ENCODE measurements at places on chromosomes 16 and 17.
A peak's percentile ranks its signal among the peaks of the same experiment; 100 is the strongest.

DNA sequence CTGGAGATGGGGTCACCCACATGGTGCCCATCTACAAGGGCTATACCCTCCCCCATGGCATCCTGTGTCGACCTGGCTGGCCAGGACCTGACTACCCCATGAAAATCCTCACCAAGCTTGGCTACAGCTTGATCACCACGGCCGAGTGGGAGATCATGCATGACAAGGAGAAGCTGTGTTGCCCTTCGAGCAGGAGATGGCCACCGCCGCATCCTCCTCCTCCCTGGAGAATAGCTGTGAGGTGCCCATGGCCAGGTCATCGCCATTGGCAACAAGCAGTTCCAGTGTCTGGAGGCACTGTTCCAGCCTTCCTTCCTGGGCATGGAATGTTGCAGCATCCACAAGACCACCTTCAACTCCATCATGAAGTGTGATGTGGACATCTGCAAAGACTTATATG lies 5.3 kb upstream of the FLCN start:
- no peak for DNase-seq

DNA sequence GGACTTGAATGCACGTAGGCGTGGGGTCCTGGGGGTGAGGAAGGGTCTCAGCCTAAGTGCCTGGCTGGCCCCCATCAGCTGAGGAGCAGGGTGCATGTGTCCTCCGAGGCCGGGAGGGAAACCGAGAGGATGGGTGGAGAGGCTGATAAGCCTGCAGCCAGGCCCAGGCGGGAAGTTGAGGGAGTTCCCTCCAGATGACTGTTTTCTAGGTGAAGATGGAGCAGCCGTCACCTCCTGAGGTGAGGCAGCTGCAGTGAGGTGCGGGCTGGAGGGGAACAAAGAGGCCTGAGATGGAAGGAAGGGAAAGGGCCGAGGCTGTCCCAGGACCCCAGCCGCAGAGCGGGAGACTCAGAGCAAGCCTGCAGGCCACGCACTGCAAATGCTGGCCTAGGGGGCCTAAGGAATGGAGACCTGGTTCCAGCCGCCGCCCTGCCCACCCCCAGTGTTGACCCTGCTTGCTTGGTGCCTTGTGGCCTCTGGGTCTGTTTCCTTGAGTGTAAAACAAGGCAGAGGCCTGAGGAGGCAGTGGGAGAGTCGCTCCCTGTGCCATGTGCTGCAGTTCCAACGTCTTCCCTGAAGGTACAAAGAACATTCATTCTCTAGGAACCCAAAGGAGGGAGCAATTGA lies 3.0 kb downstream of the PECAM1 start:
- DNase-seq, result no peak

GRCh38 chr17:29686993-29687590 lies 64.4 kb upstream of the CORO6 start:
- DNase-seq, result no peak

- no peak for DNase-seq
Measured at GRCh38 chr16:24116989-24117388, 139.1 kb upstream of the CACNG3 start.

GRCh38 chr17:63181856-63182255 lies 215.8 kb downstream of the TANC2 start:
- no peak for DNase-seq

- DNase-seq, result no peak
Measured at GRCh38 chr17:69539274-69539673, 124.8 kb downstream of the MAP2K6 start.

- DNase-seq, result no peak
Measured at GRCh38 chr17:1171953-1172352, 7.8 kb downstream of the ABR start.

DNA sequence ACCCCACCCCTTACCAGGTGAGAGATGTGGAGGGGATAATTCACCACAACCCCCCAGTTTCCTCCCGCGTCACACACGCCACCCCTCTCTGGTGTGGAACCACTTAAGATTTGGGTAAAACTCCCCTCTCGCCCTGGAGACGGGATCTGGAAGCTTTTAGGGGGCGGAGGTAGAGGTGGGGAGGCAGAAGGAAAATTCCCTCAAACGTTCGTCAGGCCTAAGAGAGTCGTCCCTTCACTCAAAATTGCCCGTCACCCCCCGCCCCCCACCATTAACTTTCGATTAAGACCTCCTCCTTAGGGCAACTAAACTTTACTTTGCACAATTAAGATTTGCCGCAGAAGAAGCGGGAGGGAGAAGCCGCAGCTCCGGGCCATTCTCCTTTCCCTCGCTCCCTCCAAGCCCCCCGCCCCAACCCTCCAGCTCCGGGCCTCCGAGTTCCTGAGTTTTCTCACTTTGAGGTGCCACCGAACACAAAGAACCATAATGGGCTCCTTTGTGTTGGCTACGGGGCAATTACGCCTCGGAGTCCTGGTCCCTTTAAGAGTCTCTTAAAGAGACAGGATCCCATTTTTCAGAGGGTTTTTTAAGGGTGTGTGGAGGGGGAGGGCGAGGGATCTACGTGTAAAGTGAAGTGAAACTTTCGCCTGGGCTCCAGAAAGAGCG lies 985 bp upstream of the FZD2 start:
- peak; percentile 35 for DNase-seq

- no peak for DNase-seq
Measured at GRCh38 chr17:40541873-40542557, 23.3 kb downstream of the CCR7 start.

DNA sequence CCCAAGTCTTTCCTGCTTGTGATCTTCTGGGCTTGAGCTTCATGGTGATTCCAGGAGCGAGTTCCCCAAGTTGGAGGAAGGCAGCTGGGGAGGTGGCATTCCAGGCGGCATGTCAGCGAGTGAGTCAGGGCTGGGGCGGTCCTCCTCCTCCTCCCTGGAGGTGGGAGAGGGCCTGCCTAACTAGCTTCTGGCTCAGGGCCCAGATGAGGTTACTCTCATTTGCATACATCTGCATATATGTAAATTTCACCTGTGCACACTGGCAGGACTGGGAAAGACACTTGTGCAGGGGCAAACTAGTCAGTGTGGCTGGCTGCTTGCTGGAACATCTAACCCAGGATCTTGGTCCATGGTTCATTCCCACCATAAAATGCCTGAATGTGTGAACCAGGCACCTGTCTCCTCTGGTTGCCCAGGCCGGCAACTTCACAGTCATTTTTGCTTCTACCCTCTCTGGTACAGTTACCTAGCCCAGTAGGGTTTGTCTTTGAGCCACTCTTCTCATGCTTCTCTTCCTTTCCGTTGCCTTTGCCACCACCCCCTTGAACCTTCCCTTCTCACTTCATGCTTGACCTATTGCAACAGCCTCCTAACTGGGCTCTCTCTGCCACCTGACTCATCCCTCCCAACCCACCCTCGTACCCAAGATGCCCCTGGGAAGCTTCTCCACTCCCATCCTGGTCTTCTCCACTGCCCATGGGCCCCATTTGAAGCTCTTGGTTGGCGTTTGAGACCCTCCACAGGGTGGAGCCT lies 9.6 kb upstream of the DLX4 start:
- no peak for DNase-seq

- DNase-seq, result peak; percentile 82
Measured at GRCh38 chr17:49407981-49408501, 6.6 kb downstream of the PHB1 start.

DNA sequence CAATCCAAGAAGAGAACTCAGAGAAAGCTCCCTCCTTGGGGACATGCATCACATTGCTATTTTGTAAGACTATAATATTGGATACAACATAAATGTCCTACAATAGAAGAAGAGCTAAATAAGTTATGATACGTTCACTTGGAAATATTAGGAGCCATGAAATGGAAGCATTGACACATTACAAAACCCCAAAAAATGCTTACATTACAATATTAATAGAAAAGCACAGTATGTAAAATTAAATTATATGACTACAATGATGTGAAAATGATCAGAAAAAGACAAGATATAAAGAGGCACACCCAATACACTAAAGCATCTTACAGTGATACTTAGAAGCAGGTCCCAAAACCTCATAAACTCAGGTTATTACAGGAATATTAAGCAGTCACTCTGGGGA lies 694.1 kb downstream of the TOX3 start:
- DNase-seq, result no peak

DNA sequence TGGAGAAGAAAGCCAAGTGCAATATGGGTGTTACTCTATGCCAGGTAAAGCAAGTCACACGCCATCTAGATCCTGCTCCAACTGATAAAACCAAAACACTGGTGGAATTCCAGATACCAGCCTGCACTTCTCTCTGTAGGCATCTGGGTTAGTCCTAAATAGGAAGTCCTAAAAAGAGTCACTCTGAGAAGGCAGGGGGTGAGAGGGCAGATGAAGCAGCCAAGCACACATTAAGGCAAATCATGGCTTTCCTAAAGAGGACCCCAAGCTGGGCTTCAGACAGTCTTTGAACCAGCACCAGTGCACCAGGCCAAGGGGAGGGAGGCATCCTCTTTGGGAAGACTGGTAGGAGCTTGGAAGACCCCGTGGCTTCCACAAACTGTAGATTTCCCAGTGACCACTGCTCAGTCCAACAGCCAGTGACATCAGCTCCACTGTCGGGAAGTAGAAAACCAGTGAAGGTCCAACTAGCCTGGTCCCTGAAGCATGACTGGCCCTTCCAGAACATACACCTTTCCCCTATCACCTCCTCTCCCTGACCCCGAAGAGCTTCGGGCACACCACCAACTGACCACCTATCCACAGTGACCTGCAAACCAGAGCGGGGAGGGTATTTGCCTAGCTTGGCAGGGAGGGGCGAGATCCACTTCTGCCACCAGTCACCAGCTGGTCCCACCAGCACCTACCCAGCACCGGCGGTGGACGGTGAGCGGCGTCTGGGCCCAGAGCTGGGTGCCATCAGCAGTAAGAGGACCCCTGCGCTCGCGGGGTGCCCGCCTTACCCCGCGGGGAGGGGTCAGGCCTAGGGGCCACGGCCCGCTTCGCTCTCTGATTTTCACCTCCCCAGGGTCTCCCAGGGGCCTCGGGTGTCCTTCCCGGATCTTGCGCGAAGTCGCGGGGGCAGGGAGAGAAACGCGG lies 1.0 kb downstream of the LITAF start:
- DNase-seq, result no peak

GRCh38 chr17:54900457-54901229 lies at the start of gene TOM1L1:
TOM1L1 (plus strand) TSS chr17:54900852; CDS start chr17:54900866, 14 bp downstream.
- no peak for DNase-seq

GRCh38 chr17:37825851-37826250 lies 81.0 kb upstream of the HNF1B start:
- DNase-seq, result no peak

GRCh38 chr16:10162981-10163380 lies 19.2 kb downstream of the GRIN2A start:
- DNase-seq, result no peak

- no peak for DNase-seq
Measured at GRCh38 chr17:73634629-73635028, 9.6 kb downstream of the SDK2 start.

DNA sequence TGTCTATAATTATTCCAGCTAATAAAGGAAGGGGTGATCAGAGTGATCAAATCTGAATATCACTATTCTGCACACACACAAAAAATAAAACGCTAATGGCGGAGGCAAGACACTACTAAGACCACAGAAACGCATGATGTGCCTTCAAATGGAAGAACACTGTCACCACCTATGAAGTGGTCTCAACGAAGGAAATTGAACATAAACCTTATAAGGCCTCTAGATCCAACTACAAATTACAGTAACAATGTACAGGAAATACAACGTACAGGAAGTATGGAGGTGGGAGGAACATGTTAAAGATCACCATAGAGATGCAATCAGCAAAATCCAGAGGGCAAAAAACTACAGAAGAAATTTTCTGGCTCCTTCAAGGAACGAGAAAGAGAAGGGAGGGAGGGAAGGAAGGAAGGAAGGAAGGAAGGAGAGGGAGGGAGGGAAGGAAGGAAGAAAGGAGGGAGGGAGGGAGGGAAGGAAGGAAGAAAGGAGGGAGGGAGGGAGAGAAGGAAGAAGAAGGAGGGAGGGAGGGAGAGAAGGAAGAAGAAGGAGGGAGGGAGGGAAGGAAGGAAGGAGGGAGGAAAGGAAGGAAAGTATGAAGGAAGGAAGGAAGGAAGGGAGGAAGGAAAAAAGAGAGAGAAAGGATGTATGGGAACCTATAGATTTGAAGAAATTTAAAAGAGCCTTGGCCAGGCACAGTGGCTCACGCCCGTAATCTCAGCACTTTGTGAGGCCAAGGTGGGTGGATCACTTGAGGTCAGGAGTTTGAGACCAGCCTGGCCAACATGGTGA lies 3.1 kb upstream of the SGCA start:
- DNase-seq, result no peak

- DNase-seq, result no peak
Measured at GRCh38 chr17:48842746-48843145, 11.9 kb downstream of the CALCOCO2 start.

- DNase-seq, result no peak
Measured at GRCh38 chr16:27123795-27124409, 57.2 kb downstream of the C16orf82 start.

GRCh38 chr17:41658846-41659245 lies 29.8 kb upstream of the EIF1 start:
- no peak for DNase-seq

DNA sequence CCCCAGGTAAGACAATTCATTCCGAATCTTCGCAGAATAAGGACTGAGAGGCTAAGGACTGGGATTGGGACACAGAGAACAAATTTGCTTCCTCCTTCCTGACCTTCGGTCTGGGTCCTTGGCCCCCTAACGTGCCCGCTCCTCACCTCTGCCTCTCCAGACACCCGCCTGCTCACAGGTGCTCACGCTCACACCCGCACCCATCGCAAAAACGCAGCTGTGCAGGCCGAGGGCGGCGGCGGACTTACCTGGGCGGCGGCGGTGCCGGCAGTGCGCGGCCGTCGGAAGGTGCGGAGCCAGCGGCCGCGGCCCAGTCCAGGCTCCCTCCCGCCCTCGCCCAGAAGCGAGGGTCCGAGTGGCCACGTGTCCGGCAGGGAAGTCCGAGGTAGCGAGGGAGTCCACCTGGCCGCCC lies 7.1 kb upstream of the HOXB9 start:
- no peak for DNase-seq

GRCh38 chr17:76382803-76383545 lies 1.4 kb upstream of the SPHK1 start:
- DNase-seq, result peak; percentile 54

DNA sequence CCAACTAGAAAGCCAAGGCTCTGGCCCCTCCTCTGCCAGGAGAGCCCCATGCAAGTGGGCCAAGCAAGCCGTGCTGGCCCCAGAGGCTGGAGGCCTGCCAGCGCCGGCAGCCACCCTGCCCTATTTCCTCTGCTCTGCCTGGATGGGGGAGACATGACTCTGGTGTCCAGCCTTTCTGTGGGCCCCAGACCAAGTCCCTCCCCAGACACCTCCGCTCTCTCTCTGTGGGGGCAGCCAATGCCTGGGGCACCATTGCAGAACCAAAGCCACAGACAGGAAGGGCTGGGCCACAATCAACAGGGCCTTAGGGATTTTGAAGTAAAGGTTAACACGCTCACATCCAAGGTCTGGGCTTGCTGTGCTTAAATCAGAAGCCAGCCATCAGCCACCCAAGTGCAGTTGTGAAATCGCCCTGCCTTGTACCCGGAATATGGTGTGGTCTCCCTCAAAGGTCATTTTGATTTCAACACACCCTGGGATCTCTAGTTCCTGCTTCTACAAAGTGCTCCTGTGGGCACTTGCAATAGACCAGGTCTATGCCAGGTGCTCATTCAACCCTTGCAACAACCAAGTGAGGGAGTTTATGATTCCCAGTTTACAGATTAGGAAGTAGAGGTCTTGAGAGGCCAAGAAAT lies 63.5 kb upstream of the TEX2 start:
- DNase-seq, result no peak

All from CD4-positive, alpha-beta T cell treated with Interleukin-2 at 100 ng/mL for 4 hours (primary cell).